ENCODE measurements at places on chromosomes 5 and 9. TPM values are rescaled to one million over a fixed set of nuclear protein-coding genes. Genes with fewer than 3 reads are reported as not detected.
A peak's percentile ranks its signal among the peaks of the same experiment; 100 is the strongest.

- DNase-seq = no peak
These were observed 1.1 kb upstream of the CXXC5 start for GRCh38 chr5:139646912-139647505.

DNA sequence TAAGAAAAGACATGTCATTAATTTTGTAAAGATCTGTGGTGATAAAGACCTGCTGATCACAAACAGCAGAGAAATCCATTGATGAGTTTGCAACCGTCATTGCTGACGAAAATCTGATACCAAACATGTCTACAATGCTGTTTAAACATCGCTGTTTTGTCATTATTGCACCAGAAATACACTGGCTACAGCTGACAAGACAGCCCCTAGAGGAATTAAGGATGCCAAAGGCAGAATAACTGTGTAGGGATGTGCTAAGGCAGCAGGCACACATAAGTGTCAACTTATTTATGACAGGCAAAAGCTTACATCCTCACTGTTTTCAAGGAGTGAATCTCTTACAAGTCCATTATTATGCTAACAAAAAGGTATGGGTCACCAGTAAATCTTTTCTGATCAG lies 439.3 kb downstream of the TLE1 start:
- no peak for DNase-seq

GRCh38 chr5:50727845-50728244 lies 61.4 kb downstream of the PARP8 start:
- DNase-seq = no peak

- no peak for DNase-seq
These were observed 13.3 kb upstream of the GNG10 start for GRCh38 chr9:111648066-111648465.

DNA sequence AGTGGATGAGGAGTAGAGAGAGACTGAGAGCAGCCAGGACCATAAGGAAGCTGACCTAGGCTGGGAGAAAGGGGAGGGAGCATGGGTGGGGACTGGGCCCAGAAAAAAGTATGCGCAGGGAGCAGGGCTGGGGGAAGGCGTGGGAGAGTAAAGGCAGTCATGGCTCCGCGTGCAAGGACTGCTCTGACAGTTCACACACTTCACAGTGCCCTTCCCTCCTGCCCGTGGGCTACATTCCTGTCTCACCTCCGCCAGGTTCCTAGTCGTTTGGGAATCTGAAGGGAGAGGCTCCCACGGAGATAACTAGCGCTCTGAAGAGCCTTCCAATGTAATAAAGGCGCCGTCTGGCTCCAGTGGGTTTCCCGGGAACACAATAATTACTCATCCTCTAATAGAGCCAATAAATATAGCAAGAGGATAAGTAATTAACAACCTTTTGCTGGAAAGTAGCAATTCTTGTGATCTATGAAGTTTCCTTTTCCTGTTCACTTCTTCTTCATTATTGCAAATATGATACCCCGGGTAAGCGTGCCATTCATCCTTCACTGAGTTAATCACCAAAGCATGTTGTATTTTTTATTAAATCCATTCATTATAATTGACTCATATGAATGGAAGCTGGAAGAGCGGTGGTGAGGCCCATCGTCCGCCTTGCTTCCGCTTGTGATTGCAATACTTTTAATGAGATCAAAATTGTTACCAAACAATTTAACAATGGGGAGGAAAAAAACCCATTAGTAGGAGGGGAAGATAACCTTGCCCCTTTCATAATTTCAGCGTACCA lies 39.3 kb downstream of the TTLL11 start:
- no peak for DNase-seq

- no peak for DNase-seq
These were observed 151.1 kb upstream of the CDKN2B start for GRCh38 chr9:22160221-22160620.

GRCh38 chr5:90368454-90369246 lies 40.9 kb downstream of the CETN3 start:
- DNase-seq = no peak

- DNase-seq = no peak
These were observed 90.2 kb downstream of the ESM1 start for GRCh38 chr5:54894957-54895815.

GRCh38 chr5:90274216-90274615 lies 135.3 kb downstream of the CETN3 start:
- no peak for DNase-seq

DNA sequence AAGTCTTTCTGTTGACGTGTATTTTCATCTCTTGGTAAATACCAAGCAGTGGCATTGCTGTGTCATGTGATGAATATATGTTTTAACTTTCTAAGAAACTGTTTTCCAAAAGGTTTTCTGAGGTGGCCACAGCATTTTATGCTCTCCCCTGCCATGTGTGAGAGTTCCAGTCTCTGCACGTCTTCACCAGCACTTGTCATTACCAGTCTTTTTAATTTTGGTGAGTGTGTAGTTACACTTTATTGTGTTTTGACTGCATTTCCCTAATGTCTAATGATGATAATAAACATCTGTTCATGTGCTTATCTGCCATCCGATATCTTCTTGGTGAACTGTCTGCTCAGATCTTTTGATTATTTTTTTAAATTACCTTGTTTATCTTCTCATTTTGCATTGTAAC lies 27.4 kb upstream of the GADD45G start:
- no peak for DNase-seq

- no peak for DNase-seq
These were observed 99.5 kb downstream of the LHFPL2 start for GRCh38 chr5:78549043-78549442.

- no peak for DNase-seq
These were observed 41.7 kb upstream of the GABRP start for GRCh38 chr5:170741801-170742200.

- DNase-seq = no peak
These were observed 28.2 kb downstream of the C9orf152 start for GRCh38 chr9:110179734-110180133.

- DNase-seq = no peak
These were observed 87.1 kb upstream of the FCN2 start for GRCh38 chr9:134793288-134794188.

DNA sequence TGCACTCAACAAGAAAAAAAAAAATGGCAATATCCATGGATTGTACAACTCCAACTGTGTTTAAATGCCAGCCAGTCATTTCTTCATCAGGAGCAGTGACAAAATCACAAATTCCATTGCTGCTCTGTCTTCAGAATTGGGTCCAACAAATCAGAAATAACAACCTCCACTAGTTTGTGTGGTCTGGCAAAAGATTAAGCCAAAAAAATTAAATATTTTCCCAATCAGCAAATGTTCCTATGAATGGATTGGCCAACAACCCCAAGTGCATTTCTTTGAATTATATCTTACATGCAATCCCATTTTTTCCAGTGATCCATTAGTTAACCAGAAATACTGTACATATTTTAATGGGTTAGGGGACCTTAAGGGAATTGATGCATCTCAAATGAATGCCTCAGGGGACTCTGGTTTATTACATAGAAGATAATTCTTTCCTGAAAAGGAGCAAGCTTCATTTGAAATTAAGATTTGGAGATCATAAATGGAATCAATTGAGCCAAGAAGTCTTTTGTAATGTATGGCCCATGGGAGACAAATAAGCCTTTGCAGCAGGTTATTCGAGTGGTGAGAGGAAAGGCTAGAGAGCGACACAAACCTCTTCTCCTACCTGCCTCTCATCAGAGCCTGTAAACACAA lies 131.8 kb downstream of the TLE1 start:
- no peak for DNase-seq

GRCh38 chr9:95505072-95505716 lies 11.6 kb downstream of the PTCH1 start:
- DNase-seq = no peak

GRCh38 chr5:68441309-68442073 lies 225.9 kb downstream of the PIK3R1 start:
- no peak for DNase-seq

GRCh38 chr5:12313602-12314001 lies 409.4 kb upstream of the CTNND2 start:
- no peak for DNase-seq

- no peak for DNase-seq
These were observed 5.8 kb upstream of the IFNA1 start for GRCh38 chr9:21434202-21435014.

DNA sequence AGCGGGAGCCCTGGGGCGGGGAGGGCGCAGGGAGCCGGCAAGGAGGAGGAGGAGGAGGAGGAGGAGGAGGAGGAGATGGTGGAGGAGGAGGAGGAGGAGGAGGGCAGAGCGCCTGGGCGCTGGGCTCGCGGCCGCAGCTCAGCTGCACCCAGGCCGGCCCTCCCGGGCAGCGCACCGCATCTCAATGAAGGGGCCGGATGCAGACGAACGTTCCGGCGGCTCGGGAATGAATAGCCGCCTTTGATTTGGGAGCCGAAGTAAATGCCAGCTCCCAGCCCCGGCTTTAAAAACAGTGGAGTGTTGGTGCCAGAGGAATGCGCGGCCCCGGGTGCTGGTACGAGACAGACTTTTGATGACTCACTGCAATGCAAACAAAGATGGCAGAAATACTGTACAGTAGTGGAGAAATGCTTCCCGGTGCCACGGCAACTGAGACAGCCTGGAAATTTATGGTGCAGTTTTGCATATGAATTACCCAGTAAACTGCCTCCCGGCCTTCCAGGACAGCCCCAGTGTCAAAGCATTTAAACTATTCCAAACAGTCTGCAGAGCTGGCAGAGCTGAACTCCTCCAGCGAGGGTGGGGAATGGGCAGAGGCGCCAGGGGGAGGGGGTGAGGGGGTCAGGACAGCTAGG lies 43.1 kb downstream of the NACC2 start:
- DNase-seq = peak; percentile 89

DNA sequence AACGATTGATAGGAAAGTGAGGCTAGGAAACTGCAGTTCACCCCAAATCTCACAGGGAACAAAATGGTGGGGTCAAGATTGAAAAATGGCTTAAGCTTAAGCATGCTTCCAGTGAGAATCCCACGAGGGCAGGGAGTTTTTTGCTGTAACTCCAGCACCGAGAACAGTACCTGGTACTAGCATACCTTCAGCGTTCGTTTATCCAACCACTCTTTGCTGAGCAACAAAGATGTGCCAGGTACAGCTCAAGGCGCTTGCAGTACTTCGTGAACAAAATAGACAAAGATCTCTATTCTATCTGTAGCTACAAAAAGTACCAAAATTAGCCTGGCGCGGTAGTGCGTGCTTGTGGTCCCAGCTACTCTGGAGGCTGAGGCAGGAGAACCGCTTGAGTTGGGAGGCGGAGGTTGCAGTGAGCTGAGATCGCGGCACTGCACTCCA lies 778 bp upstream of the PPP6C start:
- no peak for DNase-seq

GRCh38 chr5:124905256-124906130 lies 159.1 kb upstream of the ZNF608 start:
- no peak for DNase-seq

GRCh38 chr5:149434162-149435014 lies 55.3 kb upstream of the IL17B start:
- no peak for DNase-seq

Gene SWI5
- total RNA-seq = 16.0 TPM

Gene RLN2
- not detected for total RNA-seq

Gene FAM193B
- total RNA-seq = 63.1 TPM

Gene CCDC192
- total RNA-seq = 0.51 TPM

Gene MYORG
- total RNA-seq = 10.1 TPM

Gene LCN2
- 0.64 TPM for total RNA-seq

Gene NUP155
- total RNA-seq = 21.1 TPM

Gene DAB2IP
- total RNA-seq = 86.1 TPM

Gene PCDHA11
- 0.26 TPM for total RNA-seq

Gene ZNF883
- total RNA-seq = 2.5 TPM

Gene HINT1
- total RNA-seq = 148 TPM

Gene BAAT
- not detected for total RNA-seq

Gene COL23A1
- total RNA-seq = 0.55 TPM

Gene LHX3
- not detected for total RNA-seq

All from mesenteric fat pad (tissue), 1 donor.